ENCODE measurements at places on chromosomes 5 and 9. TPM values are rescaled to one million over a fixed set of nuclear protein-coding genes. Genes with fewer than 3 reads are reported as not detected.

Gene GRXCR2
- total RNA-seq = not detected

Gene FBP2
- total RNA-seq = not detected

Gene ASPN
- total RNA-seq = not detected

Gene FEM1C
- 20.6 TPM for total RNA-seq

Gene CKMT2
- total RNA-seq = 0.18 TPM

Gene ANKRA2
- 15.7 TPM for total RNA-seq

Gene PRRX2
- total RNA-seq = not detected

Gene BARX1
- 0.73 TPM for total RNA-seq

Gene SOHLH1
- total RNA-seq = not detected

Gene SEMA5A
- 15.3 TPM for total RNA-seq

GRCh38 chr9:32426278-32426939 lies 42.0 kb downstream of the ACO1 start:
- peak; percentile 93 for DNase-seq

DNA sequence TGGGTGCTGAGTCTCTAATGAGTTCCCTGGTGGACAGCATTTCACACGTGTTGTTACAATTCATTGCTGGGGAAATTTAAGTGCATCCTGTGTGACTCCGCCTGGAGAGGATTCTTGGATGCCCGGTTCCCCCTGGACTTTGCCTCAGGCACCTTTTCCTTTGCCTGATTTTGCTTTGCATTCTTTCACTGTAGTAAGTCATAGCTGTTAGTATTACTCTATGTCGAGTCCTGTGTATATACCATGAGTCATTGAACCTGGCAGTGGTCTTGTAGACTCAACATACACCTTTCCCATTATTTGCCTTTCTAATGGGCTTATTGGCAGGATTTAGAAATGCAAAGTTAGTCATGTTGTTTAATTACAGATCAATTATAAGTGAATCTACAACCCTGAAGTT lies 81.9 kb upstream of the DHFR start:
- DNase-seq = peak; percentile 27

DNA sequence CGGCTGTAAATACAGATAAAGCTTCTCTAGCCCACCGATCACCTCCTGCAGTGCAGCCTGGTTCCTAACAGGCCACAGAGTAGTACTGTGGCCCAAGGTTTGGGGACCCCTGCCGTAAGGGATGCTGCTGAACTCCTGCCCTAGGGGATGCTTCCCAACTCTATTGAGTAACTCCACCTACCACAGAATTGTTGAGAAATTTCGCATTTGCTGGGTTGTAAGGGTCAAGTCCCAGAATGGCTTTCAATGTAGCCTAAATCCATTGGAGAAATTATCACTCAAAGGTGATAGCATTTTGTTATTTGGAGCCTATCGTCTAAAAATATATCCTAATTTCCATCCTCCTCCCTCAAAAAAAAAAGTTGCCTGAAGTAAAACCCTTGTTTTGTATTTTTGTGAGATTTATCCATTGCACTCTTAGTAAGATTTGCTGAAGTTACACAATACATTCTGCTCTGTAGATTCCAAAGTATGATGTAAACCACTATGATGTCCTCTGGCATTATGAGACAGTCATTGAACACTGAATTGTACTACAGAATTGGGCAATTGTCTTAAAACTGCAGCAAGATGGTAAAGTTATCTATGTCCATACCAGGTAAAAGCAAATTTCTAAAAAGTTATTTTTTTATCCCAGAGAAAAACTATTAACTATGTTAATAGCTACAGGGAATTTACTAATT lies 14.0 kb downstream of the ACTBL2 start:
- peak; percentile 47 for DNase-seq

- DNase-seq = peak; percentile 2
Observed at GRCh38 chr9:106376689-106377088, 486.3 kb upstream of the ZNF462 start.

DNA sequence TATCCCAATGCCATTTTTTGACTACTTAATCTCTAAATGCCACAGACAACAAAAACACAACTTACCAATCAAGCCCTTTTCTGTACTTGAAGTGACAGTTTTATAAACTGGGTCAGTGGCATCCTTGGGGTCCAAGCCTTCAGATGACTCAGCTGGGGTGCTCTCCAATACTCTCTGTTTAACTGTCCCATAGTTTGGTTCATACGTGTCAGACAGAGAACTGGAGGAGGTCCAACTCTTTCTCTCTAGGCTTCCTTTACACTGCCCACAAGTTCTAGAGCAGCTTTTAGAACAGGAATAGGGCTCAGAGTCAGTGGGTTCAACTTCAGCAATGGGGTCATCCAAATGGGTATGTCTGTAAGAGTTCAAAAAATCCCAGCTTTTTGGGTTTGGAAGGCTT lies 166.9 kb downstream of the CDC42SE2 start:
- peak; percentile 11 for DNase-seq

GRCh38 chr9:121450241-121450640 lies 49.4 kb downstream of the GGTA1 start:
- DNase-seq = no peak

DNA sequence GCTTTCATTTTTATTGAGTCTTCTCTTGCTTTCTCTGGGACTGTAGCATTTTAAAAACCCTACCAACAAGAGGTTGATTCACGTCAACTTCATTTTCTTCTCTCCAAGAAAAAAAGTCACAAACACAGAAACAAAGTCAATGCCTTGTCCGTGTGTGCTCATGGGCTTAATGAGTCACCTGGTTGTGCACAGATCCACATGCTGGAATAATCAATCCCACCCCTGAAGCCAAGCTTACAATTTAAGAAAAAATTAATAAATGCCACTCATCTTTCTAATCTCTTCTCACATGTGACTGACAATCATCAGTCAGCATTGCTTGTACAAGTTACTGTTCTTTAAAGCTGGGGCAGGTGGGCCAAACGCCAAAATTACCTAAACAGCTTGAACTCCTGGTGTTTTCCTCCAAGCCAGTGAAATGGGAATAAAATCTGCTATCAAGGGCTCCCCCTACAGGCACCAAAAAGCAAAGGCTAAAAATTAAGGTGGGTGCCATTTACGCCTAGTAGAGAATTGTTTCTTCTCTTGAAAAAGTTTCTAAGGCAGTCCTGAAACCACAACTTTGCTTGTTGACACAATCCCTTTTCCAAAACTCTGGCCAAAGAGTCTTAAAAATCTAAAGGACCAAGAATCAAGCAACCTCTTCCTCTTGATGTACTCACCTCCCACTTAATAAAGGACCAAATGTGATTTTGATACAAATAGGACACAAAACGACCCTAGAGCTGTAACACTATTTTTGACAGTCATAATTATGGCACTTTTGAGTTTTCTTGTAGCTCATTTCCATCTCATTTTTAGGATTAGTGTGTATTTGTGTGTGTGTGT lies 21.3 kb downstream of the TRMO start:
- DNase-seq = peak; percentile 13

GRCh38 chr9:8799206-8799605 lies 999.6 kb upstream of the DMAC1 start:
- DNase-seq = no peak

DNA sequence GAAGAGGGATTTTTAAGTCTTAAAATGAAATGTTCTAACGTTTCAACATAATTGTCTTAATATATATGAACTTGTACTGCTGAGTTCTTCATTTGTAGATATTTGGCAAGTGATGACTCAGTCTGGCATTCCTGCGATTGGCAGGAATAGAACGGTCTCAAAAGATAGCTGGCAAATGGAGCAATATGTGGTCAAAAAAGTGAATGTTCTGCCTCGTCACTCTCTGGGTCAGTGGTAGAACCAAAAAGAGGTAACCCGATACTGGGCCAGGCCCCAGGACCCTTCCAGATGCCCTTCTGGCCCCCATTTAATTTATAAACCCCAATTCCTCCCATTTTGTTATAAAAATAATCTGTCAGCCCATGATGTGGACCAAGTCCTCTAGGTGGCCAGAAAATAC lies 39.2 kb downstream of the ZNF366 start:
- DNase-seq = peak; percentile 73

GRCh38 chr5:1322036-1322900 lies 22.6 kb downstream of the CLPTM1L start:
- DNase-seq = no peak

- peak; percentile 97 for DNase-seq
Observed at GRCh38 chr5:146283344-146283761, 55.3 kb upstream of the POU4F3 start.

- no peak for DNase-seq
Observed at GRCh38 chr5:180590543-180591310, 572 bp downstream of the SCGB3A1 start.

- DNase-seq = no peak
Observed at GRCh38 chr5:93304456-93305250, 276.4 kb downstream of the NR2F1-AS1 start.

GRCh38 chr9:71431931-71432330 lies 310.5 kb upstream of the TRPM3 start:
- no peak for DNase-seq

DNA sequence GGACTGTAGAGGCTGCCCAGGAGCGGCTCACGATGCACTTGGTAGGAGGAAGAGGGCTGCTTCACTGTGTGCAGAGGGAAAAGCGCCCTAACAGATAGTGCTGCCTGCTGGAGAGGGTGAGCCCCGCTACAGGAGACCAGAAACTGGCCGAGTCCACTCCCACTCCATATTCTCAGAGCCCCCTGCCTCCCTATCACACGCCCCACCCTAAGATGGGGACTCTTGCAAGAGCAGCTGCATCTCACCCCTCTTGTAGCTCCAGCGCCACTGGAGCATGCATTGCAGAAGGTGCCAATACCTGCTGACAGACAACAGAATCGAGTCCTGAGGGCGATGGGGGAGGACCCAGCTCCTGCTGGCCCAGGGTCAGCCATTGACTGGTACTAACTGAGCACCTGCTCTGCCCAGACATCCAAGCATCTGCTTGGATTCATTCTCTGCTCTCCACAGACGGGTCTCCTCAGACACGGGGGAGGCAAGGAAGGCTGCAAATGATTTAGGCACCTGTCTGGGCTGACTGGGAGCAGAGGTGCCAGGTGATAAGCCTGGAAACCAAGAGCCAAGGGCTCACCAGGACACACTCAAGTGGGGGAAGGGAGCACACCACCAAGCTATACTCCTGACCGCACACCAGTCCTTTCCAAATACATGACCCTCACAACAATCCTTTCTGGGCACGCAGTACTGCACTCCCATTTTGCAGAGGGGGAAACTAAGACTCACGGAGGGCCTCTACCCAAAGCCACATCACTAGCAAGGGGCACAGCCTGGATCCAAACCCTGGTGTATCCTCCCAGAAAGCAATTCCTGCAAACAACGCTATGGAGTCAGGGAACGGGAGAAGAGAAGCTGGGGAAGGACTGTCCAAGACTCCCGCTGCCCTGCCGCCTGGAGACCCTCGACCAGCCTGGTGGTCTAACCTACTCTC lies 1.6 kb downstream of the BICD2 start:
- no peak for DNase-seq

GRCh38 chr9:99463131-99463530 lies 241.0 kb downstream of the SEC61B start:
- DNase-seq = no peak

DNA sequence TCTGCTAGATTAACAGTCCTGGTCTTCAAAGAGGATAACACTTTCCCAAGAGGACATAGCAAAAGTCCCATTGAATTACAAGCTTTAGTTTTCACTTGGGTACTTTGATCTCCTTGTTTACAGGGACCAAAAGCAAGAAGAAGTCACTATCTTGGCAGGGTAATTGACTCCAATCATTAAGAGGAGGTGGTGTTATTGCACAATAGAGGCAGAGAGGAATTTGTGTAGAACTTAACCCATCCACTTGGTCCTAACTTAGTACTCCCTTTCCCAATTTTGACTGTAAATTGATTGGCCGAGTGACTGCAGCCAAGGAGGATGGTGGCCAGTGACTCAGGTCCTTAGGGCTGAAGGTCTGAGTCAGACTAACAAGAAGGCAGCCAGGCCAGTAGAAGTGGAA lies 9.3 kb upstream of the TRPC7 start:
- no peak for DNase-seq

GRCh38 chr5:143213231-143213850 lies 190.1 kb downstream of the NR3C1 start:
- DNase-seq = peak; percentile 54

DNA sequence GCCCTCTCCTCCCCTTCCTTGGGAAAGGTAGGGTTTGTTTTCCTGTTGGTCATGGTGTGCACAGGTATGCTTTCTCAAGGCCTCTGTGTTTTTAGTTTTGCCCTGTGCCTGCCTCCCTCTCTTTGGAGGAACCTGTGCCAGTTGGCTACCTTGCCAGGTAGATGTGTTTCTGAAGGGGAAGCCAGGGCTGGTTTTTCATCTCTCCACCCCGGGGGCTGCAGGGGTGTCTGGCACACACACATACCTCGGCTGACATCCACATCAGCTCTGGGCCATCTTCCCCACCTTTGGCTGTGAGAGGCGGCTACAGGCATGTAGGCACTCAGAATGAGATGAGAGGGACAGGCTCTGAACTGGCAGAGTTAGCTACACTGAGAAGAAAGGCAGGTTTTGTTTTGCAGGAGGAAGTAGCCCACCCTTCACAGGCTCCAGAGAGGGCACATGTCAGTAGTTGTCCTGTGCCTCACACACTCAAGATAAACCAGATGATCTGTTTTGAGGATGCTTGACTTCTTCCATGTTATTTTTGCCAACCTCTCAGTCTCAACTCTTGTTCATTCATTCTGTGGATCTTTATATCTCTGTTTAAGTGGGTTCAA lies 9.7 kb downstream of the RGMB start:
- no peak for DNase-seq

GRCh38 chr5:65674749-65675148 lies 47.2 kb downstream of the SGTB start:
- peak; percentile 13 for DNase-seq

GRCh38 chr5:91166059-91166807 lies 216.9 kb downstream of the ARRDC3 start:
- peak; percentile 59 for DNase-seq

Measured in astrocyte (in vitro differentiated cells and primary cell).